ENCODE measurements at places on chromosomes 11 and 22.

DNA sequence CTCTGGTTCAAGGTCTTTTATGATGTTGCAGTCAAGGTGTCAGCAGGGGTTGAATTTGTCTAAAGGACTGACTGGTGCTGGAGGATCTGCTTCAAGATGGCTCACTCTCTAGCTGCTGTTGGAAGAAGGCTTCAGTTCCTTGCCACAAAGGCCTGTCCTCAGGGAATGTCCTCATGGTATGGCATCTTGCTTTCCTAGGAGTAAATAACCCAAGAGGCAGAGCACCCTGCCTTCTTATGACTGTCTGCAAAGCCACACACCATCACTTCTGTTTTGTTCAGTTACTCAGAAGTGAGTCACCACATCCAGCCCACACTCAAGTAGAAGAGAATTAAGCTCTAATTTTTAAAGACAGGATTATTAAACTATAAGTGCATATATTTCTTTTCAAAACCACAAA, 45.2 kb downstream of the PLAAT5 start:
- DNase-seq = no peak

DNA sequence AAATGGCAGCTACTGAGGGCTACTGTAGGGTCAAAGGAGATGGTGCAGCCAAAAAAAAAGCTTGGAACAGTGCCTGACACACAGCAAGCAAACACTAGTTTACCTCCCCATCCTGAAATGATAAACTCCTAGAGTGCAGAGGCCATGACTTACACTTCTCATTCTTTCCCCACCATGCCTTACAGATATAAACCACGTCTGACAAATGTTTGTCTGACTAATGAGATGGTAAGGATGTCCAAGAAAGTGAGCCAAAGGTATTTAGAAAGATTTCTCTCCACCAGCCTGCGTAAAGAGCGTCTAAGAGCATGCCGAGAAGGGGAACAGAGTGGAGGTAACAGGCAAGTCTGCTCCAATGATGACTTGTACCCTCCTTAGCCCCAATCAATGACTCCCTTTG, 99.0 kb downstream of the LARGE1 start:
- no peak for DNase-seq

GRCh38 chr11:117973503-117973860, 12.7 kb upstream of the IL10RA start:
- DNase-seq = no peak

GRCh38 chr11:77503006-77503405, 29.1 kb upstream of the PAK1 start:
- DNase-seq = no peak

- no peak for DNase-seq
Measured at GRCh38 chr11:36186340-36187175, 102.7 kb downstream of the COMMD9 start.

- DNase-seq = peak; percentile 55
Measured at GRCh38 chr22:50016988-50017700, 4.6 kb upstream of the IL17REL start.
